ENCODE measurements at places on chromosomes 13 and 19.

DNA sequence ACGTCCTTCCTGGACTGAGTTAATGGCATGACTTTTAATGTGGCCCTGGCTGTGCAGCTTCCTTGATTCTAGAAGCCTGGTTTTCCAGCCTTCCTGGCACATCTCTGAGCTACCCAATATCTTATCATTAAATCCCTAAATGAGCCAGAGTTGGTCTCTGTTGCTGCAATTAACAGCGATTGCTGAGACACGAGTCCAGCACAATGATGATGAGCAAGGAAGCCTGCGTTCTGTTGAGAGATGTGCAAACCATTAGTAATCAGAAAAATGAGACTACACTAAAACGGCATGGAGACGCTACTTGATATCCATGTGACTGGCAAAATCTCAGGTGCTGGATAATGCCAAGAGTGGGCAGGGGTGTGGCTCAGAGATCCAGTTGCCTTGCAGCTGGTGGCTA lies 26.2 kb downstream of the GPR42 start:
- no peak for DNase-seq

GRCh38 chr19:6728346-6728745 lies 7.9 kb upstream of the C3 start:
- no peak for DNase-seq

- no peak for DNase-seq
Observed at GRCh38 chr19:41726493-41726892, 18.1 kb downstream of the CEACAM5 start.

GRCh38 chr19:6680141-6680540 lies 10.2 kb upstream of the TNFSF14 start:
- DNase-seq, result no peak

DNA sequence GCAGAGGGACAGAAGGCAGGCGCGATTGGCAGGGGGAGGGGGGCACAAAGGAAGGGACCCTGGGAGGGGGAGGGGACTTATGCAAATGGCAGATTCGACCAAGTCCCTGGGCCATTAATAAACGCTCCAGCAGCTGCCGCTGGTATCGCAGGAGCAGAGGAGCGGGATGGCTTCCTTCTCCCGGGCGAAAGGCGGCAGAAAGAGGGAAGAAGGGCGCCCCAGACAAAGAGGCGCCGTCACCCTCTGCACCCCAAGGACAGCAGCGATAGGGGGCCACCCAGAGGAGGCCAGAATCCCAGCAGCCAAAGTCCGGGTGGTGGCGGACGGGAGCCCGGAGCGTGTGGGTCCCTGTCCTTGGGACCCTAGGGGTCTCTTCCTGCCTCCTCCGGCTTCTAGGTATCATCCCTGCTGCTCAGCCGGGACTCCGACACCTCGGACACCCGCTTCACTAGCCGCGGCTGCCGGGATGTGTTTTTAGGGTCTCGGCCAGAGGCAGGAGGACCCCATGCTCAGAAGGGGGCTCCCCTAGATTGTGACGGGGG lies 1.9 kb downstream of the PTPRS start:
- no peak for DNase-seq

GRCh38 chr13:108494991-108495645 lies 134.3 kb upstream of the MYO16 start:
- no peak for DNase-seq

DNA sequence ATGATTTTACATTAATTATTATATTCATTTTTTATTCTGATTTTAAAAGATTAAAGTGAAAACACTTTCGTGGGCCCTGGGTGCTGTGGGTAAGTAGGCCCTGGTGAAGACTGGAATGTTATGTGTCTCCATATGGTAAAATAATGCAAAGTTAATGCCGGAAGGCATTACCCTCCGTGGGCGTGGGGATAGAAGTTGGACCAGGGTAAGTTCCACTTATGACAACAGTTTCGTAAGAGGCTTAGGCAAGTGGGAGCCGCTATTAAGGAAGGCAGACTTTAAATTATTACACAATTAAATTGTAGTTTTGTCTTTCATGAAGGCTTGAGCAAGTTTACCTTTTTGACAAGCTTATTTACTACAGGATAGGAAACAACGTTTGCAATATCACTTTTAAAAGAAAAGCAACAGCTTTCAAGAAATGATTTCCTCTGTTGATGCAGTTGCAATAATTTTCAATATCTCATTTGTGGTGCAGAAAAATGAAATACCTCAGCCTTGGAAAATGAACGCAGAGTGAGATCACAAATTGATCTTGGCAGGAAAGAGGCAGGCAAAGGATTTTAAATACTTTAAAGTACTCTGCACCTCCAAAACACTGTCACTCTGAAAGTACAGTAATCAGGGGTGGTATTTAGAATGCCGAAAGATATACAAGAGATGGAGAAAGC lies 310.6 kb downstream of the DCT start:
- DNase-seq, result peak; percentile 30

GRCh38 chr19:3695986-3696659 lies 4.1 kb downstream of the PIP5K1C start:
- no peak for DNase-seq

Data from tibial artery (tissue), 4 donors.